ENCODE measurements at places on chromosomes 5 and 9. TPM values are rescaled to one million over a fixed set of nuclear protein-coding genes. Genes with fewer than 3 reads are reported as not detected.

- DNase-seq = no peak
- no peaks in the 10 kb centered on the region for H3K36me3 ChIP-seq
- no peak overlapping the region for H3K4me3 ChIP-seq
Observed at GRCh38 chr5:103247118-103247517, 11.4 kb upstream of the MACIR start.

- H3K4me1 ChIP-seq = peaks cover 6% of the 10 kb centered on the region
- H3K27ac ChIP-seq = no peak overlapping the region
- no peaks in the 10 kb centered on the region for H3K27me3 ChIP-seq
- no peak overlapping the region for H3K4me3 ChIP-seq
- H3K36me3 ChIP-seq = no peaks in the 10 kb centered on the region
Observed at GRCh38 chr5:126849101-126849678, 72.3 kb downstream of the LMNB1 start.

GRCh38 chr9:68498816-68499215 is 41.9 kb downstream of the TMEM252 start:
- peaks cover 22% of the 10 kb centered on the region for H3K27me3 ChIP-seq
- H3K4me3 ChIP-seq = no peak overlapping the region
- DNase-seq = no peak
- no peak overlapping the region for H3K27ac ChIP-seq

- no peak for DNase-seq
- no peaks in the 10 kb centered on the region for H3K27me3 ChIP-seq
- no peaks in the 10 kb centered on the region for H3K4me1 ChIP-seq
- no peak overlapping the region for H3K27ac ChIP-seq
- no peak overlapping the region for H3K4me3 ChIP-seq
- H3K36me3 ChIP-seq = no peaks in the 10 kb centered on the region
Observed at GRCh38 chr9:116182876-116183275, 29.3 kb downstream of the PAPPA start.

DNA sequence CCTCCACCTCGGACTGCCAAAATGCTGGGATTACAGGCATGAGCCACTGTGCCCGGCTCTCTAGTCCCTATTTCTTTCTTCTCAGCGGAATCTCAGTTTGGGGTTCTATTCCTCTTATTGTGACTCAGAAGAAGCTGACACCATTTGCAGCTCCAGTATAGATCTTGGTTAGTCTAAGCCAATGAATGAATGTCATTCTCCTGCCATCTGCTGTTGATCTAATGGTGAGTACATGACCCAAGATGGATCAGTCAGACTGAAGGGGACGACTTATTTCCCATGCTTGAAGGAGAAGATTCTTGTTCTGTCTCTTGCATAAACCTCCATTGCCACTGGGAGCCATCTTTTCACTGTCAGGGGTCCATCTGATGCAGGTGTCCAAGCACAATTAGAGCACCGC is 76.0 kb upstream of the KLF9 start:
- no peak overlapping the region for H3K27ac ChIP-seq
- DNase-seq = no peak
- H3K4me3 ChIP-seq = no peak overlapping the region
- no peaks in the 10 kb centered on the region for H3K4me1 ChIP-seq
- no peaks in the 10 kb centered on the region for H3K27me3 ChIP-seq

DNA sequence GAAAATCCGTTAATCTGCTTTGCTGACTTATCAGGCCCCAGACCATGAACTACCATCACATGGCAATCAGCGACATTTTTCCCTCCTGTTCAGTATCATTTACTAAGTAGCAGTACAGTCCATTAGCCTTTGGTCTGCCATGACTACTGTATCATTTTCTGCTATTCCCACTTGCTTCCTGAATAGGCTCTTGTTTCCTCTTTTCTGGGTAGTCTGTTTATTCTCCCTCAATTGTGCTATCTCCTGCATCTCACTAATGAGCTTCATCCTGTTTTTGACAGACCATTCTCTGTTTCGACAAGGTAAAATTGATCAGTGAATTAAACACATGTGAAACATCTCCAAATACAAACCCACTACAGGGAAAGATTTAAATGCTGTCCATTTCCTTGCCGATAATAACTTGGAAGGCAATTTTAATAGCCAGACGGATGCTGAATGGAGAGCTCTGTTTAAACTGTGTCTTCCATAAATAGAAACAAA is 263.5 kb upstream of the ANKRD55 start:
- no peak overlapping the region for H3K27ac ChIP-seq
- no peak for DNase-seq
- peaks cover 4% of the 10 kb centered on the region for H3K4me1 ChIP-seq
- no peaks in the 10 kb centered on the region for H3K36me3 ChIP-seq
- H3K4me3 ChIP-seq = no peak overlapping the region

- H3K4me3 ChIP-seq = peak overlapping the region; percentile 73
- no peak for DNase-seq
- peaks cover 20% of the 10 kb centered on the region for H3K27me3 ChIP-seq
- no peak overlapping the region for H3K27ac ChIP-seq
- no peaks in the 10 kb centered on the region for H3K36me3 ChIP-seq
Observed at GRCh38 chr5:100900142-100900795, 2.8 kb downstream of the ST8SIA4 start.

GRCh38 chr9:19270421-19270949 is 40.0 kb downstream of the DENND4C start:
- no peak for DNase-seq
- H3K27ac ChIP-seq = no peak overlapping the region
- H3K4me1 ChIP-seq = no peaks in the 10 kb centered on the region
- H3K4me3 ChIP-seq = no peak overlapping the region
- H3K27me3 ChIP-seq = no peaks in the 10 kb centered on the region

DNA sequence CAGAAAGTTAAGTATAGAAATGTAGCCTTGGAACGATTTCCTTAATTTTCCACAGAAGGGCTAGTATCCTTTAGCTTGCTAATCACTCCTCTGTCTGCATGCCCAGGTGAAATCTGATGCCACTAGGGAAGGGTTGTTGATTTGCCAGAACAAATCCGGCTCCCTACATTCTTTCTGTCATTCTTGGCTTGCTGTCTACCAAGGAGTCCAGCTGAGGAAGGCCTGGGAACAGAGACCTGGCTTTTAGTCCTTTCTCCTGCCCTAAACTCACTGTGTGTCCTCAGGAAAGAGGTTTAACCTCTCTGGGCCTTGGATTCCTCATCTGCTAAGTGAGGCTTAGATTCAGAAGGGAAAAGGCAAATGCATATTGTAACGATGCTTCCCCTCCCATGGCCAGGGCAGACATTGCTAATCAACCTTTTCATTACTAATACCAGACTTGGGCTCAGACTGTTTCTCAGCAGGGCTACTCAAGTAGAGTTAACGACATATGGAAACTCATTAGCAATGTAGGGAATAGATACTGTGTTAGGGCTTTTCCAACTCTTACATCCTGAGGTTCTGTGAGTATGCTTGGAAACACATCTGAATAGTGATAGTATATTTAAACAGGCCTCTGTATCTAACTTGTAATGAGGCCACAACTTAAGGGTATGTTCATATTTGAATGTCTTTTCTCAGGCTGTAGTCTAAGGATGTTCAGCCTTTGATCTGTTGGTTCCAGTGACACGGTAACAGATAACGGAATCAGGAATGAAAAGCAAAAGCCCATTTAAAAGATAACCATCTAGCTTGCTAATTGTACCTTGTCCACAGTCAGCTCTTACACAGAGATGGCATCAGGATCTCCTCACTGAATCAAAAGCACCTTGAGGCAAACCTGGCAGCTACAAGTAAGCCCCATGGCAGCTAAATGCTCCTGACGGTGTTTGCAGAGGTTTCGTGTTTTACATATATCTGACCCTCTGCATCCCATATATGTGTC is 4.1 kb downstream of the GALNT10 start:
- no peak for DNase-seq
- H3K4me3 ChIP-seq = no peak overlapping the region
- peaks cover 8% of the 10 kb centered on the region for H3K4me1 ChIP-seq
- H3K27me3 ChIP-seq = peaks cover 23% of the 10 kb centered on the region

DNA sequence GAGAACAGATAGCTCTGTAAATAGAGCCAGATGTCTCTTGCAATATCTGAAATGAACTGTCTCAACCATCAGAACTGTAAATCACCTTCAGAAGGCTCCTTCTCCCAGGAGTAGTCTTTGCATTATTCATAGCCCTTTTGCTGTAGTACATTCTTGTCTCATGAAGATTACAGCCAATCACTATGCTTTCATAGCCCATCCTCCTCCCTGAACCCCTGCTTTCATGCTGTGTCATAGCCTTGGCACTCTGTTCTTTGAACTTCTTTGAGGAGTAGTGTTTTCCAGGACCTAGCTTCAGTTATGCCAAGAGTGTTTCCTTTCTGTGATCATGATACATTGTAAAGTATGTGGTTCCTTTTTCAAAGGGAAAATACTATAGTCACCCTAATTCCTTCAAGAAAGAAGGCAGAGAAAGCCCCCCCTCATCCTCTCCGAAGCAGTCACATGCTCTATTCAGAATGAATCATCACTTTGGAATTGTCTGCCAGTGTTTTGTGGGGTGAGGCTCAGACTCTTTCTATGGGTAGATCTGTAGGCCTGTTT is 61.1 kb downstream of the GRIA1 start:
- H3K27me3 ChIP-seq = no peaks in the 10 kb centered on the region
- no peak overlapping the region for H3K27ac ChIP-seq
- DNase-seq = no peak
- no peaks in the 10 kb centered on the region for H3K4me1 ChIP-seq

DNA sequence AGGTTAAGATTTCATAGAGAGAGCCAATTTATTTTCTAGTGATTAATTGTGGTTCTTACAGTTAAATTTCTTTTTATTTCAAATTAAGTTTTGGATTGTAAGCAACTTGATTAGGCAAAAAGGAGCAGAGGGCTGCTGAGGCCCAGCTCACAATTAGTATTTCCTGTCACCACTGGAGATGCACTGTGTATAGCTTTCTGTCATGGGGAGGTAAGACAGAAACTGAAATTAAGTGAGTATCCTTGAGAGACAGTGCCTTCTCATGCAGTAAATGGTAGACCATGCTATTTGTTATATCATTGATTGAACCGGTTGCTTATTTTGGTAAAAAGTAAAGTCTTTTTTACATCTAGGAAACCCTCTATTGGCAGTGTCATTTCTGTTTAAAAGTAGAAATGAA is 190.7 kb downstream of the CCDC171 start:
- no peak overlapping the region for H3K27ac ChIP-seq
- DNase-seq = no peak
- H3K27me3 ChIP-seq = no peaks in the 10 kb centered on the region
- H3K36me3 ChIP-seq = no peaks in the 10 kb centered on the region
- no peaks in the 10 kb centered on the region for H3K4me1 ChIP-seq

- DNase-seq = no peak
- no peak overlapping the region for H3K27ac ChIP-seq
- H3K36me3 ChIP-seq = no peaks in the 10 kb centered on the region
Observed at GRCh38 chr5:128135286-128135685, 51.7 kb downstream of the SLC12A2 start.

DNA sequence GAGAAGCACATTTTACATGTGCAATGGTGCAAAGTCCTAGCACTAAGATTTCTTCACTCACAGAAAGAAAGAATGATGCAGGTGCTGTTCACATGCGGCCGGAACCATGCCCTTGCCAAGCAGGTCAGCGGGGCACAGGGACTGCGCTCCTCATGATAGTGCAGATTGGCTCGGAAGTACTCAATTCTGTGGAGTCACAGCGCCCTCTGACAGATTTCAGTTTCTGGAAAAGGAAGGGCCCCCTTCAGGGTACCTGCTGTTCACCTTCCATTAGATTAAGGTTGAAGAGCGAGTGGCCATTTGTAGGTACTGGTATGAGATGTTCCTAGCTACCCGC is 75.7 kb downstream of the TMC1 start:
- peaks cover 4% of the 10 kb centered on the region for H3K4me1 ChIP-seq
- no peaks in the 10 kb centered on the region for H3K27me3 ChIP-seq
- H3K4me3 ChIP-seq = no peak overlapping the region
- H3K36me3 ChIP-seq = no peaks in the 10 kb centered on the region
- DNase-seq = no peak
- H3K27ac ChIP-seq = no peak overlapping the region

DNA sequence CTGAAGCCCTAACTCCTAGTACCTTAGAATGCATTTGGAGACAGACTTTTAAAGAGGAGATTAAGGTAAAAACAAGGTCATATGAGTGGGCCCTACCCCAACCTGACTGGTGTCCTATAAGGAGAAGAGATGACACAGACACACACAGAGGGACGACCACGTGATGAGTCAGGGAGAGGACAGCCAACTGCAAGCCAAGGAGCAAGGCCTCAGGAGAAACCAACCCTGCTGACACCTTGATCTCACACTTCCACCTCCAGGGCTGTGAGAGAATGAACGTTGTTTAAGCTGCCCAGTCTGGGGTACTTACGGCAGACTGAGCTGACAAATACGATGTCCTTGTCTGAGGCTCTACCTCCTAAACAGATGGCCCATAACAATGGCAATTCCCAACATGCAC is 93.6 kb downstream of the ROR2 start:
- H3K36me3 ChIP-seq = no peaks in the 10 kb centered on the region
- H3K4me1 ChIP-seq = peaks cover 12% of the 10 kb centered on the region
- DNase-seq = no peak
- no peak overlapping the region for H3K27ac ChIP-seq

GRCh38 chr5:31116466-31117031 is 76.9 kb upstream of the CDH6 start:
- H3K4me1 ChIP-seq = peaks cover 5% of the 10 kb centered on the region
- no peak overlapping the region for H3K4me3 ChIP-seq
- no peak overlapping the region for H3K27ac ChIP-seq
- DNase-seq = no peak
- no peaks in the 10 kb centered on the region for H3K36me3 ChIP-seq

- no peaks in the 10 kb centered on the region for H3K36me3 ChIP-seq
- no peaks in the 10 kb centered on the region for H3K27me3 ChIP-seq
Observed at GRCh38 chr9:137014776-137015539, 13.1 kb downstream of the ABCA2 start.

- no peak overlapping the region for H3K4me3 ChIP-seq
- H3K4me1 ChIP-seq = no peaks in the 10 kb centered on the region
- H3K27me3 ChIP-seq = no peaks in the 10 kb centered on the region
- DNase-seq = no peak
- H3K27ac ChIP-seq = no peak overlapping the region
Observed at GRCh38 chr5:159759791-159760290, 156.4 kb upstream of the ADRA1B start.

GRCh38 chr5:148186248-148187003 is 16.4 kb upstream of the SPINK6 start:
- H3K4me1 ChIP-seq = no peaks in the 10 kb centered on the region
- no peak overlapping the region for H3K4me3 ChIP-seq
- H3K27me3 ChIP-seq = no peaks in the 10 kb centered on the region
- H3K27ac ChIP-seq = no peak overlapping the region

Gene CDH6
- 1.4 TPM for total RNA-seq

Gene SLC36A3
- not detected for total RNA-seq

Gene PLPP7
- 3.4 TPM for total RNA-seq

Gene THBS4
- 12.8 TPM for total RNA-seq

Gene GPR151
- not detected for total RNA-seq

Gene NSG2
- 0.78 TPM for total RNA-seq

All from H1 (cell line).